ENCODE measurements at places on chromosomes 12 and 14.

- DNase-seq = no peak
Measured at GRCh38 chr12:69211160-69211559, 28.2 kb upstream of the CPSF6 start.

- DNase-seq = no peak
Measured at GRCh38 chr12:29030006-29030405, 119.1 kb upstream of the FAR2 start.

- no peak for DNase-seq
Measured at GRCh38 chr12:117760990-117761389, 207.8 kb downstream of the KSR2 start.

DNA sequence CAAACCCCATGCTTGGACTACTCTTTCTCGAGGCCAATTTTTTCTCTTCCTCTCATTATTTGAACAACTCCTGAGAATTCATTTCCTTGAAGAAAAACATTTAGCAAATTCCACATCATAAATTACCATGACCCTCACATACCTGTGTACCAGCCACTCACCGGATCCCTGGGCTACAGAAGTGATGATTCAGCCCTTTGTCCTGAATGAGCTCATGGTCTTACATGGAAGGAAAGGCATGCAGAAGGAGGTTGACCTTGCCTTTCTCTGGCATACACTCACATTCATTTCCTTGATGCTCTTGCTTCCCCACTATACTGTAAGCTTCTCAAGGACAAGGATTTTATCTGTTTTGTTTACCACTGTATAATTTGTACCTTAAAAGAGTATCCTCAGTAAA lies 191.5 kb downstream of the SLC5A8 start:
- no peak for DNase-seq

GRCh38 chr12:53201177-53201541 lies 5.9 kb downstream of the ITGB7 start:
- DNase-seq = no peak

GRCh38 chr12:75571656-75572205 lies 60.3 kb upstream of the KRR1 start:
- no peak for DNase-seq

DNA sequence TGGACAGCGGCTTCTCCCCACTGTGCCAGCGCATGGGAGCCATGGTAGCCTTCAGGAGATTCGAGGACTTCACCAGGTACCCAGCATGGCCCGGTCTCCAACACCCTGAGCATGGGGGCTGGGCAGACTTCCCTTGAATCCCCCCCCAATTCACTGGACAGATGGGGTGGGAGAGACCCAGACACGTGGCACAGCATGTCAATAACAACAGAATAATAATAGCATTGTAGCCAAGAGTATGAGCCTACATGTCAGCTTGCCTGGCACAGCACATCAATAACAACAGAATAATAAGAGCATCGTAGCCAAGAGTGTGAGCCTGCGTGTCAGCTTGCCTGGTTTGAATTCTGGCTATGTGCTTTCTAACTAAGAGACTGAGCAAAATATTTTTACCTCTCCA lies 76.4 kb downstream of the FOXN4 start:
- no peak for DNase-seq

DNA sequence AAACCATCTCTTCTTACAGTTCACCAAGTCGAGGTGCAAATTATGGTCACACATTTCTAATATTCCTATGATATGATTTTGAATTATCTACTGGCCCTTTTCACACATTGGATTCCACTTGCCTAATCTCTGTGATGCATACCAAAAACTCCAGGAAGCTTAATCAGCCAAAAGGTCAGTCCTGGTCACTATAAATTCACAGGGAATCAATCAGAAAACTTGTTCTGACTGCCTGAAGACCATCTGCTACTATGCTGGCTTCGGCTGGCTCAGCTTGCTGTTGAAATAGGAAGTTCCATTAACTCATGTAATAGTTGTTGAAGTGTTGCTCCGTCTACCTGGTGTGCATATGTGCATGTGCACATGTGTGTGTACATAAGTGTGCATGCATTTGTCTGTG lies 142.8 kb upstream of the FLRT2 start:
- DNase-seq = no peak

- no peak for DNase-seq
Measured at GRCh38 chr14:30608533-30609006, 13.5 kb upstream of the SCFD1 start.

- no peak for DNase-seq
Measured at GRCh38 chr12:6612652-6613014, 5.5 kb upstream of the CHD4 start.

DNA sequence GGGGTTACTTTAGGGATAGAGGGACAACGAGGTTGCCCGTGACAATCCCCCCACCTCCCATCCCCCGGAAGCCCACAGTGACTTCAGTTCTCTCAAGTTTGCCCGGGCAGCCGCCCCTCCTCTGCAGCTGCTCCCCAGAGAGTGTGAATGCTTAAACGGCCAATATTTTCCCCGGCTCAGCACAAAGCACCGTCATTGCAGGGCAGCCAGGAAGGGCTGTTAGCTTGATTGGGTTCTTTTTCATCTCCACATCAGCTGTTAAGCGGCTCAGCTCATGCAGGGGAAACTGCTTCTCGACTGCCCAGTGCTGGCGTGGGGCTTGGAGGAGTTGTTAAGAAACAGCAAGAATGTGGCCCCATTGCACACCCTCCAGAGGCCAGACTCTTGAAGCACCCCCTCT lies 120.5 kb upstream of the NCOR2 start:
- no peak for DNase-seq

Measured in SK-N-MC (cell line).